ENCODE measurements at places on chromosomes 13 and 19. TPM values are rescaled to one million over a fixed set of nuclear protein-coding genes. Genes with fewer than 3 reads are reported as not detected.
A peak's percentile ranks its signal among the peaks of the same experiment; 100 is the strongest.

CEACAM7 gene
- total RNA-seq = not detected

DNA sequence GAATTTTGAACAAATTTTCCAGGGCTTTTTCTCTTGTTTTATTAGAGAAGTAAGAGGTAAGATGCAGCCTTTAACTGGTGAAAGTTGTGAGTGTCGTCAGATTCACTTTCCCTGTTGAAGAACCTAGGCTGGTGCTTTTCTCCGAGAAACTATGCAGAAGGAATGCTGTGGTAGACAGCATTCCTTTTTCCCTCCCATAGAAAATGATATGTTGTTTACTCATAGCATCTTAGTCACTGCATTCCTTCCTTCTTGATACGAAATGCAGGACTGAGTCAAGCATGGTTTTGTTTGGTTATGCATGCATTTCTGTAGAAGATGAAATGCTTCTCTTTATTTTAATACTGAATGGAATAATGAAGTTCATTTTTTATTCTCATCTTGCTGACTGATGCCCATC, 3.4 kb downstream of the ITGBL1 start:
- DNase-seq = no peak
- H3K27me3 ChIP-seq = peaks cover 6% of the 10 kb centered on the region
- H3K4me3 ChIP-seq = no peak overlapping the region
- no peak overlapping the region for H3K27ac ChIP-seq

DNA sequence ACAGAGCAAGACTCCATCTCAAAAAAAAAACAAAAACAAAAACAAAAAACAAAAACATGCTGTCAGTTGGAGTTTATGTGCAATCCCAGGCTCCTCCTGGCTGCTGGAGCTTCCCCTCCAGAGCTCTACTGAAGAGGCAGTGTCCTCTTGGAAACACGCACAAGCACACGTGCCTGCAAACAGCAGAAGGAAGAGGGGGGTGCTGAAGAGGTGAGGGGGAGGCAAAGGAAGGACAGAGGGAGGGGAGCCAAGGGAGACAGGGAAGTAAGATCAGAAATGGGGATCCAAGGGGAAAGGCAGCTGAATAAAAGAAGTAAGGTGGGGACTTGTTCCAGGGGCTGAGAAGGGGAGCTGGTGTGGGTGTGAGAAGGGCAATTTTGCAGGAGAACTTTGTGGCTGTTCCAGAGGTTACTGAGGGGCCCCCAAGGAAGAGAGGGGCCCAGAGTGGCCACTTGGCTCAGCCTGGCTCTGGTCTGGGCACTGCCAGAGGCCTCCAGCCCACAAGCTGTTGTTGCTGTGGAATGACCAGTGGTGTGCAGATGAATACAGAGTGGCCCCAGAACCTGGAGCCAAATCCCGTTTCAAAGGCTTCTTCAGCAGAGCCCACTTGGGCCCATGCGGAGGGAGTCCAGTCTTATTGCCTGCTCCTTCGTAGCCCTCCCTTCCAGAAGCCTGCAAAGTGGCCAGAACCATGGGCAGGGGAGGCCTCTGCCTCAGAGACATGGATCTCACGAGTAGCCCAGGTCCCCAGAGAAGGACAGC, 34.4 kb downstream of the LYL1 start:
- H3K27me3 ChIP-seq = no peaks in the 10 kb centered on the region
- peaks cover 54% of the 10 kb centered on the region for H3K4me1 ChIP-seq
- H3K36me3 ChIP-seq = peaks cover 5% of the 10 kb centered on the region
- DNase-seq = no peak

KIR3DL2 gene
- not detected for total RNA-seq

GRCh38 chr13:110923777-110924638, 9.1 kb upstream of the ANKRD10 start:
- no peak for DNase-seq
- H3K36me3 ChIP-seq = no peaks in the 10 kb centered on the region
- no peak overlapping the region for H3K27ac ChIP-seq
- peaks cover 32% of the 10 kb centered on the region for H3K27me3 ChIP-seq

SGCG gene
- total RNA-seq = 3.5 TPM

DNA sequence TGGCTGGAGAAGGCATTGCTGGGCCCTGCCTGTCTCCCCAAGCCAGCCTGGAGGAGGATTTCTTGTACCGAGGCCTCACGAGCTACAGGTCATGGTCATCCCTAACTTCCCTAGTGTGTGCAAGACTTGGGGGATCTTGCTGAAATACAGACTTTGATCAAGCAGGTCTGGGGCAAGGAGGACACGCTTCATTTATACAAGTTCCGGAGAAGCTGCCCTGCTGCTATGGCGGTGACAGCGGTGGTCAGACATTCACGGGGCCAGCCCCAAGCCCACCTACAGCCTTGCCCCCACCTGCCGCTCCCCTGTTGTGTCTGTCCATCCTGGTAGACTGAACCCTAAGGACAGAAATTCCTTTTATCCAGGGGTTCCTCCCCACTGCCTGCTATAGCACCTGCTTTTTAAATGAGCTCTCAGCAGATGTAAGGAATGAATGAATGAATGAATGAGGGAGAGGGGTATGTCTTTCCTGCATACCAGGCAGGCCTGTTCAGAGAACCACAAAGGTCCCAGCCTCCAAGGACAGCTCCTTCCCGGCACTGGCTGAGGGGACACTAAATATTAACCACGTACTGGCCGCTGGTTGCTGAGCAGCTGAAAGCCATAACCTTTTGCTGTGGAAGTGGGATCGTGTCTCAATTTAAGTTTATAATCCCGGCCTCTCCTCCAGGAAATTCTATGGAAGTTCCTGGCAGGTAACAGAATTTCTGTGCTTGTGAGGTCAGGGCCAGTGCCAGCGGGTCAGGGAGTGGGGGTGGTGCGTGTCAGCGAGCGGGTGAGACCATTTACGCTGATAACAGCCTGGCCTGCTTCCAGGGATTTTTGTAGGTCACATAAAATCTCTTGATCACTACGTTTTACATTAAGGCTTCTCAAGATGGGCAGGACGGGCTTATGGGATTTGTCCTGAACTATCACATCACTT, 27.1 kb downstream of the TSSK6 start:
- no peaks in the 10 kb centered on the region for H3K27me3 ChIP-seq
- peak overlapping the region; percentile 16 for H3K27ac ChIP-seq
- no peak overlapping the region for H3K4me3 ChIP-seq
- peaks cover 49% of the 10 kb centered on the region for H3K4me1 ChIP-seq
- peaks cover 34% of the 10 kb centered on the region for H3K36me3 ChIP-seq

SYNGR4 gene
- not detected for total RNA-seq

- H3K27ac ChIP-seq = no peak overlapping the region
- no peak overlapping the region for H3K4me3 ChIP-seq
- no peaks in the 10 kb centered on the region for H3K27me3 ChIP-seq
- no peaks in the 10 kb centered on the region for H3K36me3 ChIP-seq
Measured at GRCh38 chr13:51502153-51502651, 49.4 kb upstream of the INTS6 start.

- DNase-seq = no peak
- no peaks in the 10 kb centered on the region for H3K27me3 ChIP-seq
- H3K36me3 ChIP-seq = no peaks in the 10 kb centered on the region
- H3K27ac ChIP-seq = no peak overlapping the region
- H3K4me1 ChIP-seq = peaks cover 13% of the 10 kb centered on the region
Measured at GRCh38 chr13:44206434-44206833, 167.2 kb upstream of the SERP2 start.

DNA sequence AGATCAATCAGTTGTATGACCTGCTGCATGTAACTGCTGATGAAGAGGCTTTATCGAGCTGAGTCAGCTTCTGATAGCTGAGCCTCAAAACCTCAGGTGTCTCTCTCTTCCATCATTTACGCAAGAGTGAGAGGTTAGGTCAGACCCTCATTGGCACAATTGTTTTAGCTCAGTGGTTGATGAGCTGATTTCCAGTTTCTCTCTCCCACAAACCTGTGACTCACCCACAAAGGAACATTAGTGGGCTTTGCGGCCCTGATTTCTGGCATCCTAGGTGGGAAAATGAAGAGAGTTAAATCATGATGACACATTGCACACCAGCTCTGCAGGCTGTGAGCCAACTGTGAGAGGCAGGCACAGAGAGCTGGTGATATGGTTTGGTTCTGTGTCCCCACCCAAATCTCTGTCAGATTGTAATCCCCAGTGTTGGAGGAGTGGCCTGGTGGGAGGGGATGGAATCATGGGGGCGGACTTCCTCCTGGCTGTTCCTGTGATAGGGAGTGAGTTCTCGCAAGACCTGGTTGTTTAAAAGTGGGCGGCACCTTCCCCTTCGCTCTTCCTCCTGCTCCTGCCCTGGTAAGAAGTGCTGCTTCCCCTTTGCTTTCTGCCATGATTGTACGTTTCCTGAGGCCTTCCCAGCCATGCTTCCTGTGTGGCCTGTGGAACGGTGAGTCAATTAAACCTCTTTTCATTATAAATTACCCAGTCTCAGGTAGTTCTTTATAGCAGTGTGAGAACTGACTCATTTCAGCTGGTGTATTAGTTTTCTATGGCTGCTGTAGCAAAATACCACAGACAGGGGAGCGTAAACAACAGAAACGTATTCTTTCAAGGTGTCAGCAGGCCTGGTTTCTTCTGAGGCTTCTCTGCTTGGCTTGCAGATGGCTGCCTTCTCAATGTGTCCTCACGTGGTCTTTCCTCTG, 33.5 kb upstream of the TMTC4 start:
- H3K27me3 ChIP-seq = no peaks in the 10 kb centered on the region
- no peak for DNase-seq
- H3K27ac ChIP-seq = no peak overlapping the region
- H3K4me1 ChIP-seq = no peaks in the 10 kb centered on the region
- no peak overlapping the region for H3K4me3 ChIP-seq

CLDND2 gene
- total RNA-seq = not detected

- H3K27ac ChIP-seq = no peak overlapping the region
- no peak for DNase-seq
- peaks cover 89% of the 10 kb centered on the region for H3K36me3 ChIP-seq
- no peaks in the 10 kb centered on the region for H3K27me3 ChIP-seq
Measured at GRCh38 chr13:113506025-113506685, 15.6 kb upstream of the DCUN1D2 start.

JSRP1 gene
- 0.58 TPM for total RNA-seq

EDDM13 gene
- total RNA-seq = not detected

- H3K36me3 ChIP-seq = no peaks in the 10 kb centered on the region
- H3K4me3 ChIP-seq = no peak overlapping the region
- H3K27me3 ChIP-seq = no peaks in the 10 kb centered on the region
- DNase-seq = no peak
- H3K4me1 ChIP-seq = no peaks in the 10 kb centered on the region
- no peak overlapping the region for H3K27ac ChIP-seq
Measured at GRCh38 chr19:22616659-22617058, 17.5 kb upstream of the ZNF492 start.

- peak; percentile 3 for DNase-seq
- H3K27me3 ChIP-seq = no peaks in the 10 kb centered on the region
- H3K4me1 ChIP-seq = no peaks in the 10 kb centered on the region
- H3K27ac ChIP-seq = no peak overlapping the region
Measured at GRCh38 chr13:41820581-41821237, 140.2 kb downstream of the VWA8 start.

DNA sequence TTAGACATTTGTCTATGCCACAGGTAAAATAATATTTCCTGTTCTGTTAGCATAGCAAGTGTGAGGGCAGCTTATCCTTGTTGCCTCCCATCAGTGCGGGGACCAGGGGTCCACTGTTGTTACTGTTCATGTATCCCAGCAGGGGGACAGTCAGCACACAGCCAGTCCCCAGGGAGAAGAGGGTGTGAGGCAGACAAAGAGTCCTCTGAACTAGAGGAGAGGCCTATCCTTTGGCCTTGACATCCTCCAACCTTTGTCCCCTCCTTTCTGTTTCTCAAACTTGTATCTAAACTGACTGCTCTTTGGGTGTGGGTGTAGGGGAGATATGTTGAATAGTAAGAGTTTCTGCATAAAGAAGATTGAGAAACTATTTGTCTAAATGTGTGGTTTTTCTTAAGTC, 2.9 kb upstream of the GPR18 start:
- no peaks in the 10 kb centered on the region for H3K27me3 ChIP-seq
- no peaks in the 10 kb centered on the region for H3K36me3 ChIP-seq
- no peak overlapping the region for H3K4me3 ChIP-seq
- peaks cover 36% of the 10 kb centered on the region for H3K4me1 ChIP-seq
- H3K27ac ChIP-seq = no peak overlapping the region

DNA sequence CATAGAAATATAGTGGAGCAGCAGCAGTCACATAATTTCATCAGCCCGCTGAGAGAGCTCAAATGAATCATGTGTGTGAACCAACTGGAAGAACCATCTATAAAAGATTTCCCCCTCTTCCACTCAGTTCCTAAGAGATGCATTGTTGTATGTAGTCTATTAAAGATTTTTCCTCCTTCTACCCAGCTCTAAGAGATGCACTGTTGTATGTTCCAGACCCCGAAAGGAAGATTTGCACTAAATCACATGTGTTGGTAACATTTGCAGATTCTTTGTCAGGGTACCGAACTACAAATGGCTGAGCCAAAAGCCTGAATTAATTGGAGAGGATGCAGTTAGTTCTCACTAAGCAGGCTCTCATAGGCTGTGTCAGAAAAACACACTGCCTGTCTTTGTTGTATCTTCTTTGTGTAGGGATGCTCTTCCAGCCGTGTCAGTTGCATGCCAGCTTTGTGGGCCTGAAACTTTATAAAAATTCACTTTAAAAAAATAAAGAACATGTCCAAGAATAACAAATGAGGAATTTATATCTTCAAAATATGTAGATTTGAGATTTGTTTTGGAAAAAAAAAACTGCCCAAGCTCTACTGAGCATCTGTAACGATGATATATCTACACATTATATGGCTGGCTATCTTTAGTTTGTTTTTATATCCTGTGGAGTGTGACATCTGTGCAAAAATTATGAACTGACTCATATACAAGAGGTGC, 223.1 kb downstream of the MZT1 start:
- H3K27me3 ChIP-seq = no peaks in the 10 kb centered on the region
- no peak overlapping the region for H3K4me3 ChIP-seq
- H3K4me1 ChIP-seq = no peaks in the 10 kb centered on the region
- no peak overlapping the region for H3K27ac ChIP-seq

GRCh38 chr13:89380101-89380500, 1708.9 kb downstream of the SLITRK5 start:
- no peak overlapping the region for H3K4me3 ChIP-seq
- H3K27ac ChIP-seq = no peak overlapping the region
- no peaks in the 10 kb centered on the region for H3K27me3 ChIP-seq
- no peaks in the 10 kb centered on the region for H3K36me3 ChIP-seq
- no peaks in the 10 kb centered on the region for H3K4me1 ChIP-seq

- H3K27ac ChIP-seq = no peak overlapping the region
- no peaks in the 10 kb centered on the region for H3K4me1 ChIP-seq
- H3K27me3 ChIP-seq = no peaks in the 10 kb centered on the region
- H3K4me3 ChIP-seq = no peak overlapping the region
- H3K36me3 ChIP-seq = peaks cover 77% of the 10 kb centered on the region
Measured at GRCh38 chr13:100409132-100409531, 179.5 kb downstream of the GGACT start.

GARIN5A gene
- 0.58 TPM for total RNA-seq

GRCh38 chr19:46715975-46716671, 791 bp downstream of the PRKD2 start:
- H3K27me3 ChIP-seq = no peaks in the 10 kb centered on the region
- H3K4me1 ChIP-seq = peaks cover 43% of the 10 kb centered on the region
- peak; percentile 39 for DNase-seq
- H3K36me3 ChIP-seq = peaks cover 30% of the 10 kb centered on the region
- peak overlapping the region; percentile 75 for H3K4me3 ChIP-seq

GRCh38 chr19:14512406-14512961, 5.7 kb downstream of the DNAJB1 start:
- H3K4me3 ChIP-seq = no peak overlapping the region
- peaks cover 32% of the 10 kb centered on the region for H3K36me3 ChIP-seq
- peaks cover 40% of the 10 kb centered on the region for H3K4me1 ChIP-seq

FGF22 gene
- 0.45 TPM for total RNA-seq

GRCh38 chr13:41613471-41613870, 156.1 kb downstream of the RGCC start:
- no peak overlapping the region for H3K4me3 ChIP-seq
- peaks cover 15% of the 10 kb centered on the region for H3K4me1 ChIP-seq
- H3K27ac ChIP-seq = peak overlapping the region; percentile 31
- peaks cover 42% of the 10 kb centered on the region for H3K36me3 ChIP-seq
- no peaks in the 10 kb centered on the region for H3K27me3 ChIP-seq
- no peak for DNase-seq

Data from stomach (tissue), 19 donors.